ENCODE measurements at places on chromosomes 3 and 15. TPM values are rescaled to one million over a fixed set of nuclear protein-coding genes. Genes with fewer than 3 reads are reported as not detected.

- no peak for DNase-seq
These were observed 65.0 kb downstream of the AKAP13 start for GRCh38 chr15:85445361-85445760.

- no peak for DNase-seq
These were observed 885.2 kb upstream of the CFAP20DC start for GRCh38 chr3:59935025-59935424.

DNA sequence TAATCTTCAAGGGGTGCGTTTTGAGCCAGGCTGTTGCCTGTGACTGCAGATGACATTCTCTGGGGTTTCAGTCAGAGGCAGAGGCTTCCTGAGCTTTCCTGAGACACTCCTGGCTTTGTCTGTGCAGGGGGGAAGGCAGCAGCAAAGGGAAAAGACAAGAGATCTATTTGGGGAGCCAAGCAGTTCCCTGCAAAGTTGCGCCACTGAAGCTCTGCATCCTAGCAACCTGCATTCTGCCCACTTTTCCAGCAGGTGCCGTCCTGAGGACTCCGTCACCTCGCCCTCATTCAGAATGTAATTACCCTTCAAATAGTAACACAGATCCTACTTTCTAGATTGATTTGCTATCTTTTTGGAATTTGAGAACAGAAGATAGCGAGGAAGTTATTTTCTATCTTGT, 1.9 kb upstream of the TMEM158 start:
- no peak for DNase-seq

ZSCAN2 gene
- 17.2 TPM for polyA plus RNA-seq

- DNase-seq, result no peak
These were observed 21.7 kb downstream of the NBEAL2 start for GRCh38 chr3:47000922-47001730.

UNC13C gene
- polyA plus RNA-seq, result not detected

All from A549 (cell line).